ENCODE measurements at places on chromosomes 7 and 10.
A peak's percentile ranks its signal among the peaks of the same experiment; 100 is the strongest.

- peaks cover 40% of the 10 kb centered on the region for H3K36me3 ChIP-seq
- no peaks in the 10 kb centered on the region for H3K27me3 ChIP-seq
- no peak for DNase-seq
- peaks cover 7% of the 10 kb centered on the region for H3K4me1 ChIP-seq
Observed at GRCh38 chr10:109906316-109906715, 17.0 kb downstream of the XPNPEP1 start.

- no peak overlapping the region for H3K4me3 ChIP-seq
- DNase-seq: peak; percentile 81
- no peaks in the 10 kb centered on the region for H3K36me3 ChIP-seq
- H3K4me1 ChIP-seq: peaks cover 4% of the 10 kb centered on the region
- H3K27ac ChIP-seq: no peak overlapping the region
Observed at GRCh38 chr7:29102558-29103151, 43.7 kb downstream of the CPVL start.

GRCh38 chr10:133359554-133359971 is 1.7 kb upstream of the FUOM start:
- peaks cover 12% of the 10 kb centered on the region for H3K27me3 ChIP-seq
- no peak for DNase-seq
- H3K27ac ChIP-seq: no peak overlapping the region
- peaks cover 22% of the 10 kb centered on the region for H3K36me3 ChIP-seq

DNA sequence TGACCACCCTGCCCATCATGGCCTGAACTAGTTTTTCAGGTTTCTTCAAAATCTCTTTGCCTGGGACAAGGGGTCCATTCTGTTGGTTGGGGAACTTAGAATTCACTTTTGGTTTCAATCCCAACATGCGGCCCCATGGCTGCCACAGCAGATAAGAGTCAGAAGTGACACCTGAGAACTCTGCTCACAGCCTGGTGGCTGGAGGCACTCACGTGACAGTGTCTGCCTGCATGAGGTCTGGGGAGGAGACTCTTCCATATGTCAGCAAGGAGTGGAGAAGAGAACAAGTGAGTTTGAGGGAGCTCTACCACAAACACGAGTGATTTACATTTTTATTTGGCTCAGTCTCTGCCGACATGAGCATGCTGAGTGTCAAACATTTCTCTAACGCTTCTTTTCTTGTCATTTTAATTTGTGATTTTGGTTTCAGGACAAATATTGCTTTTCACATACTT is 370.4 kb downstream of the TNS3 start:
- H3K27ac ChIP-seq: no peak overlapping the region
- no peak overlapping the region for H3K4me3 ChIP-seq
- 0 out of 2 replicates have a peak, but pooled peaks cover 2% of the 10 kb centered on the region for H3K36me3 ChIP-seq
- peaks cover 11% of the 10 kb centered on the region for H3K4me1 ChIP-seq
- H3K27me3 ChIP-seq: peaks cover 18% of the 10 kb centered on the region
- DNase-seq: no peak

GRCh38 chr7:50418526-50419290 is 31.4 kb downstream of the FIGNL1 start:
- H3K4me3 ChIP-seq: no peak overlapping the region
- DNase-seq: no peak
- H3K4me1 ChIP-seq: peaks cover 45% of the 10 kb centered on the region
- peak overlapping the region; percentile 38 for H3K27ac ChIP-seq
- no peaks in the 10 kb centered on the region for H3K36me3 ChIP-seq

DNA sequence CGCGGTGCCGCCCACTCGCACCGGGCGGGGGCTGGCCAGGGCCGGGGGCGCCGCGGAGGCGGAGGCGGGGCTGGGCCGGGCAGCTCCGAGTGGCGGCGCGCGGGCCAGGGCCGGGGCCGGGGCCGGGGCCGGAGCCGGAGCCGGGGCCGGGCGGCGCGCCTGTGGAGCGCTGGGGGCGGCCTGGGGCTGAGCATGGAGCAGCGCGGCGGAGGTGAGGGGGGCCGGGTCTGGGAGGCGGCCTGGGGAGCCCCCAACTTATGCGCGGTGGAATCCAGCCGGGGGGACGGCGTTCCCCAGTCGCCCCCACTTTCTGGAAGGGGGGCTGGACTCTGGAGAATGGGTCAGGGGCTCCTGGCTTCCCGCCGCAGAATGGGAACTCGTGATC is at the start of gene LZTS2:
Gene LZTS2, plus strand, starts transcription at position 67 of the 385 bp plus-strand sequence. CDS start 2,731 bp downstream, outside the sequence.
- peak within 1 kb of the TSS; percentile 85 for H3K4me3 ChIP-seq
- no peak for DNase-seq
- no peaks in the 10 kb centered on the region for H3K27me3 ChIP-seq
- peaks cover 5% of the 10 kb centered on the region for H3K36me3 ChIP-seq

DNA sequence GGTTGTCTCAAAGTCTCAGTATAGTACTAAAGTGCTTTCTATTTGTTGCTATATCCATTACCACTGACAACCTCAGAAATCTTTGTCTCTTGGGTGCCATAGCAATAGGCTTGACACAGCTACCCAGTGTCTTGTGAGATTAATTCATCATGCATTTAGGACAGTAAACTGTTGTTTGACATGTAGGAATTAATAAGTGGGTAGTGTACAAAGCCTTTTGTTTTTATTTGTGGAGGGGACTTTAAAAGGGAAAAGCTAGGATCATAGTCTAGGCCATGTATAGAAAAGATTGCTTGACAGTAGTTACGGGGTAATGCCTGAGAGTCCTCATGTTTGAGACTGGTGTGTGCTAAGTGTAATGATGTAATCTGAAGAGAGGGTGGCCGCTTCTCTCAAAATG is 102.6 kb upstream of the AGR3 start:
- H3K27ac ChIP-seq: no peak overlapping the region
- H3K36me3 ChIP-seq: no peaks in the 10 kb centered on the region
- no peaks in the 10 kb centered on the region for H3K27me3 ChIP-seq
- no peak for DNase-seq
- no peaks in the 10 kb centered on the region for H3K4me1 ChIP-seq

- DNase-seq: peak; percentile 78
- H3K4me1 ChIP-seq: peaks cover 15% of the 10 kb centered on the region
- peak within 1 kb of the TSS; percentile 83 for H3K4me3 ChIP-seq
Observed at GRCh38 chr10:98414932-98415730, at the start of gene PYROXD2. TSS of gene PYROXD2 (minus strand) at chr10:98415182. CDS start at chr10:98415135, 47 bp downstream.

GRCh38 chr10:17004801-17005380 is 124.7 kb downstream of the CUBN start:
- H3K36me3 ChIP-seq: no peaks in the 10 kb centered on the region
- no peaks in the 10 kb centered on the region for H3K4me1 ChIP-seq
- no peaks in the 10 kb centered on the region for H3K27me3 ChIP-seq
- no peak for DNase-seq
- no peak overlapping the region for H3K4me3 ChIP-seq

- no peak overlapping the region for H3K4me3 ChIP-seq
- no peaks in the 10 kb centered on the region for H3K27me3 ChIP-seq
- no peak for DNase-seq
- H3K36me3 ChIP-seq: peaks cover 17% of the 10 kb centered on the region
Observed at GRCh38 chr10:132768346-132769248, 17.4 kb downstream of the NKX6-2 start.

DNA sequence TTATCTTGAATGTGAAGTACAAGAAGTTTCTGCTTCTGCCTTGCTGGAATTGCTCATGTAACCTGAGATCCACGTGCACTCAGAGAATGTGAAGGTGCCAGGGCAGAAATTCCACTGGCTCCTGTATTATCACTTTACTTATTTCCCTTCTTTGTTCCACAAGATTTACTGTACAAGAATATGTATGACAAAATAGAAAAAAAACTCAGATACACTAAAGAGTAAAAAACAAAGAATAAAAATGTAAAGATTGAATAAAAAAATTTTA is 43.0 kb downstream of the PLCE1 start:
- no peaks in the 10 kb centered on the region for H3K36me3 ChIP-seq
- H3K4me1 ChIP-seq: peaks cover 11% of the 10 kb centered on the region
- no peaks in the 10 kb centered on the region for H3K27me3 ChIP-seq
- H3K4me3 ChIP-seq: no peak overlapping the region
- DNase-seq: no peak

Data from WTC11 (cell line).